ENCODE measurements at places on chromosomes 16 and 17.

DNA sequence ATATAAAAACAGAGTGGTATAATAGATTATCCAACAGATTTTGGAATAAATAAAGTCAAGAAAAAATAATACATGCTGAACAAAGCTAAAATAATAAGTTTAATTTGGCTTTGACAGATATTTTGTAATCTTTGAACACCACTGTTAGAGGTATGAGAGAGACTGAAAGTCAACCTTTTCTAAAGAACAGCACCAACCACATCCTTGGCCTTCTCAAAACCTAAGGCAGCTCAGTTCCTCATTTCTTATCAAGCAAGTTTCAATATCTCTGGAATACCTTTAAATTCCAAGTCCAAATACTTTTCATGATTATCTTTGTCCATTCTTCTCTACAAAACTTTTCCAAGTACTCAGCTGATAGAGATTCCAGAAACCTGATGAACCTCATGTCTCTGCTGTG, 1603.8 kb downstream of the CDH8 start:
- DNase-seq: no peak

DNA sequence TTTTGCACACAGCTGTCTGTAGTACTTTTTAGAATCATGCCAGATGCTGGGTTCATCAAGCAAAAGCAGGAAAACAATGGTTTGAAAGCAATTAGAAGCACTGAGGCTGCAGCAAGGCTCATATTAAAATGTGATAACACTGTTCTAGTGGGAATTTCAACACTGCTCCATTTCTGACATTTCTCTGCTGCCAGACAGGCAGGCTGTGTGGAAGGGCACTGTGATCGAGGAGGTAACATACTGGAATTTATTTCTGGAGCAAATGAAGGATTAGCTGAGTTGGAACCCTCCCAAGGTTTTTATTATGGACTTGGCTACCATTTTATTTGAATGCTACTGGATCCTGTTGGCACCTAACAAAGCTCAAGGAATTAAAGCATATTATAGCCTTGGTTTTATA, 66.9 kb downstream of the SKAP1 start:
- no peak for DNase-seq

DNA sequence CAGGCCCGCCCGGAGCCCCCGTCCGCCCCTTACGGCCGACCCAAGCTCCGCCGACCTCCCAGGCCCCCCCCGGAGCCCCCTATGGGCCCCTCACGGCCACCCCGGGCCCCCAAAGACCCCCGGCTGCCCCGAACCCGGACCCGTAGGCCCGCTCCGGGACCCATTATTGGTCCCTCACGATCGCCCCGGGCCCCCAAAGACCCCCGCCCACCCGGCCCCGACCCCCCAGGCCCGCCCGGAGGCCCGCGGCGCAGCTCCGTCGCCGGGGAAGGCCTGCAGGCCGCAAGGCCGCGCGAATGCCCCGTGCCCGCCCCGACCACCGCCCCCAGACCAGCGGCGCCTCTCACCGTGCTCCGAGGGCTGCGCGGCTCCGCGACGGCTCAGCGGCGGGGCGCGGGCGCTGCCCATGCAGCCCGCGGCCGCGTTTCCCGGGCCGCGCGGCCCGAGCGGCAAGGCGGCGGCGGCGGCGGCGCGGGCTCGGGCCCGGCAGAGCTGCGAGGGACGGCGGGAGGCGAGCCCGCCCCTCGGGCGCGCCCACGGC, 393 bp downstream of the ANKRD11 start:
- no peak for DNase-seq

GRCh38 chr17:76958974-76959373, 90.8 kb downstream of the MGAT5B start:
- DNase-seq: no peak

DNA sequence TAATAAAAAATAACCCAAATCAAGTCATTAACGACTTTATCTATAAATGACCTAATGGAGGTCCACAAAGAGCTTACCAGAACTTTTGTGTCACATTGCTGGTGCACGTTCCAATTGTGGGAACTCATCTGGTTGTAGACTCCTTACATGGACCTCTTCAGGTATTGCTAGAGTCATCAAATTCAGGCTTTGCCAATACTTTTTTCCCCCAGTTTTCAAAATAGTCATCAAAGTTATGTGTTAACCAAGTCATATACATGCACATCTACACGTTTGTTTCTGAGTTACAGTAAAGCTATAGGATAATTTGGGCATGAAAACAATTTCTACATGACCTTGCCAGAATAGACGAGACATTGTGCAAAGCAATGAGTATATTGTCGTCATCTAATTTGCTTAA, 76.2 kb upstream of the ADAMTS18 start:
- DNase-seq: no peak

GRCh38 chr16:19292186-19292585, 6.7 kb downstream of the CLEC19A start:
- no peak for DNase-seq

DNA sequence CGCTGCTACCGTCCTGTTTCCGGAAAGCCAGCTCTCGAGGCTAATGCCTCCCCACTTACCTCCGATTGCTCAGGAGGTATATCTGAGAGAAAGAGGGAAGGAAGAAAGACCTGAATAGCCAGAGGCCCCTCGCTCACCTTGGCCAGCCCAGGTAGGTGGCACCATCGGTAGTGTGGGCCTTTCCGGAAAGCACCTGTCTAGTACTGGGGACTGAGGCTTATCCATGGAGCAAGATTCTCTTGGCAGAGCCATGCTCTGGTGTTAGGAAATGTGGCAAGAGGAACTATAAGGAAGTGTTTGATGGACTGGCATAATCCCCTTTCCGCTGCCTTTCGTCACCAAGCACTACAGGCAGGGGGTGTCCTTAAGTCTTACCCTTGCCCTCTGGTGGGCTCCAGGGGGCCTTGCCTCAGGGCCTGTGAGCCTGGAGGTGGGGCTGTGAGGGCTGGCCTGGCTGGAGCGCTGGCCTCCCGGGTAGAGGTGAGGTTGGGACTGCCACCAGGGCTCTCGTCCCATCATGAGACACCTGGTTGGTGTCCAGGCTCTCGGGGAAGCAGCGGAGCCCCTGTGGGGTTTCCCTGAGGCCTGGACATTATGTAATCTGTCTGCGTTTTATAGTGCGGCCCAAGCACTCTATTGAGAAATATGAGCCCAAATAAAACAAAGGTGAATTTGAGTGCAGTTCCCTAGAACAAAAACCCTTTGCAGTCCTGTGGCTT, 2.9 kb downstream of the CMIP start:
- DNase-seq: no peak

GRCh38 chr17:42252597-42253550, 23.3 kb downstream of the STAT5B start:
- no peak for DNase-seq

GRCh38 chr16:27928542-27928941, 135.0 kb downstream of the GSG1L start:
- DNase-seq: no peak

DNA sequence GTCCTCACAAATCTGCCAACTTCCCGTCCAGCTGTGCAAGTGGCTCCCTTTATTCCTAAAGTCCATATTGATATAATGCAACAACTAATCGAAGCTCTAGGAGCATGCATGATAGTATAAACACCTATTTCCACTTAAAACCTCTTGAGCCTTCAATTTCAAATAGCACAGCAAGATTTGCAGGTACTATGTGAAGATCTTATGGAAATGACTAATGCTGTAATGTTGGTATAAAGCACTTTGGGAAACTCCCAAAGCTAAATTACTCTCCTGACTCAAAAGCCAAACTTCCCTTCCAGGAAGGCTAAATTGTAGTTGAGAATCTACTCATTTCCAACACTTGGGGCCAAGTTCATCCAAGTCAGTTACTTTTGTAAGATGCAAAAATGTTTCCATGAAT, 287.6 kb upstream of the CDH11 start:
- DNase-seq: no peak

- no peak for DNase-seq
These were observed 833 bp downstream of the WSCD1 start for GRCh38 chr17:6070913-6071511.

DNA sequence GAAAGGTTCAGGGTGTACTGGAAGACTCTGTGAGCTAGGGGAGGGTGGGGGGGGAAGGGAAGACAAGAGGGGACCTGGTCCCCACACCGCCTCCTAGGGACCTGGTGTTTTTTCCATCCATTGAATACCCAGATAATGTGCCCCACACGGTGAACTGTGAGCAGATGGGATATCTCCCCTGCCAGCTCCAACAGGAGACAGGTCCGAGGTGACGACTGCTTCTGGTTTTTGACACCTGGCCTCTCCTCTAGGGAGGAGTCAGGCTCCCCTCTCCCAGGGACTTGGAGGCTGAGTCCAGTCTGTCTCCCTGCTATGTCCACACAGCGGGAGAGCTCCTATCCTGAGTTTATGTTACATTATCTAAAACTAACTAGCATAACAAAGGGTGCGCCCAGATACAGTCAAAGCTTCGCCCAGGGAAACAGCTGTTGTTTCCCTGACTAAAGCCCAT, 1.8 kb downstream of the MARVELD3 start:
- DNase-seq: no peak

GRCh38 chr17:17494870-17495535, 1.2 kb downstream of the RASD1 start:
- DNase-seq: no peak

DNA sequence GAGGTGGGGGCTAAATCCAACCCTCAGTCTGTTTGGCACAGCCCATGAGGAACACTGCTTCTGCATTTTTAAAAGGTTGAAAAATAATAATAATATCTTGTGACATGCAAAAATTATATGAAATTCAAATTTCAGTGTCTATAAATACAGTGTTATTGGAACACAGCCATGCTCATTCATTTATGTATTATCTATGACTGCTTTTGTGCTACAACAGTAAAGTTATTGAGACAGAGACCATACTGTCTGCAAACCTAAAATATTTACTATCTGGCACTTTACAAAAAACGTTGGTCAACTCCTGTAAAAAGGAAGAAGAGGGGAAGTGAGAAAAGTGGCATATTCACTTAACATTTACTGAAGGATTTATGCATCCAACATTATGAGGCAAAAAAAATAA, 3.1 kb downstream of the ABCA5 start:
- DNase-seq: no peak

DNA sequence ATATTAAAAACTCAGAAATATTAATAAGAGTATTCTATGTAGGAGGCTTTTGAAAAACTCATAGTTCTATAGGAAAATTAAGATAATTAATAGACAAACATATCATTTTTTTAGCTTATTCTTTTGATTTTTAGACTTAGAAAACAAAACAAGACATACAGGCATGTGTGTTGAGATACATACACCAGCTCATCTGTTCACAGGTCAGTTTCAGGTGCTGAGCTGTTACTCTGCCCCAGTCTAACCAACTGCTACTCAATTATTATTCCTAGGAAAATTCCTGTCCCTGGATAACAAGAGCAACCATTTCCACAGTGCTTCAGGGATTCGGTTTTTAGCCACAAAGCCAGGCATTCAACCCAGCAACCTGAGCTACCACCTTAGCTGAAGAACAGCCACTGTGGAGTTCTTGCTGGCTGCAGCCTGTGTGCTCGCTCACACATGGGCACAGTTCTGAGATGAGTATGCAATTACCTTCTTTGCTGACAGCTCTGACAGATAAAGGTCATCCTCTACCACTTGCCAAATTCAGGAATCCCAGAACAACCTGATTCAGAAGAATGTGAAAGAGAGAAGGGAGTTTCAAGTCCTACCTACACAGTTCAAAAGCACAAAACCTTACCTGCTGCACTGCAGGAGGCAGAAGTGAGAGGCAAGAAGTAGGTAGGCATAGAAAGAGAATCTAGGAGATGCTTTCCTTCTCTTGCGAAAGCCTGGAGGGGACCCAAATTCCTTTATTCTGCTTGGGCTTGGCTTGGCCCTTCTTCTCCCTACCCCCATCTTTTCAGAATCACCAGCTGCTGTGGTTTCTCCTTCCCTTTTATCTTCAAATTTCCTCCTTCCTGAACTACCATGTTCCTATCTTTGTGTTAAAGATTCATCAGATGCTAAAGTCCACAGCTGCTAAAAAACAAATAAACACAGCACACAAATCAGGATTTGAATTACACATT, 62.7 kb downstream of the TEX2 start:
- DNase-seq: no peak

GRCh38 chr16:11187522-11188023, 68.4 kb downstream of the SOCS1 start:
- DNase-seq: no peak

DNA sequence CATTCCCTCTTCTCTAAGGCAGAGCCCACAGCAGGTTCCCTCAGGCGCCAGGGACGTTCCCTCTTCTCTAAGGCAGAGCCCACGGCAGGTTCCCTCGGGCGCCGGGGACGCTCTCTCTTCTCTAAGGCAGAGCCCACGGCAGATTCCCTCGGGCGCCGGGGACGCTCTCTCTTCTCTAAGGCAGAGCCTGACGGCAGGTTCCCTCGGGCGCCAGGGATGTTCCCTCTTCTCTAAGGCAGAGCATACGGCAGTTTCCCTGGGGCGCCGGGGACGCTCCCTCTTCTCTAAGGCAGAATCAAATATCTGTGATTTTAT, 24.3 kb downstream of the ACSF3 start:
- no peak for DNase-seq

- DNase-seq: no peak
These were observed 465 bp upstream of the PRSS22 start for GRCh38 chr16:2858245-2859025.

DNA sequence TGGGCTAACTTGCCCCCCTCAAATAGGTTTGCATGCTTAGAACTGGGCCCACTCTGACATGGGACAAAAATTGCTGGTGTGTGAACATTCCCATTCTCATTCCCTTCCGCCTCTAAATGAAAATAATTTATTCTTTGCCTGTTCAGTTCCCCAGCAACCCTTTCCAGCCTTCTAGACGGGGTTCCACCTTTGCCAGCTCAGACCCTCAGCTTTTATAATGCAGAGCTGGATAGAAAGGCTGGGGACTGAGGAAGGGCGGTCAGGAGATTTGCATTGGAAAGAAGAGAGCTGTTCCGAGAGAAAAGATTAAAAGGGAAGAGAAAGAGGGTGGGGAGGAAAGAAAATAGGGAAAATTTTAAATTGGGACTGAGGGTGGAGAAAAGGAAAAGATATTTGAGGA, 151.1 kb upstream of the WSCD1 start:
- DNase-seq: no peak

- DNase-seq: no peak
These were observed 156.9 kb downstream of the LAT start for GRCh38 chr16:29141586-29142324.

Measured in germinal center (tissue), 1 donor.